ENCODE measurements at places on chromosomes 11 and 22. TPM values are rescaled to one million over a fixed set of nuclear protein-coding genes. Genes with fewer than 3 reads are reported as not detected.

- no peak for DNase-seq
Measured at GRCh38 chr11:97140885-97141494, 751.2 kb downstream of the JRKL start.

DNA sequence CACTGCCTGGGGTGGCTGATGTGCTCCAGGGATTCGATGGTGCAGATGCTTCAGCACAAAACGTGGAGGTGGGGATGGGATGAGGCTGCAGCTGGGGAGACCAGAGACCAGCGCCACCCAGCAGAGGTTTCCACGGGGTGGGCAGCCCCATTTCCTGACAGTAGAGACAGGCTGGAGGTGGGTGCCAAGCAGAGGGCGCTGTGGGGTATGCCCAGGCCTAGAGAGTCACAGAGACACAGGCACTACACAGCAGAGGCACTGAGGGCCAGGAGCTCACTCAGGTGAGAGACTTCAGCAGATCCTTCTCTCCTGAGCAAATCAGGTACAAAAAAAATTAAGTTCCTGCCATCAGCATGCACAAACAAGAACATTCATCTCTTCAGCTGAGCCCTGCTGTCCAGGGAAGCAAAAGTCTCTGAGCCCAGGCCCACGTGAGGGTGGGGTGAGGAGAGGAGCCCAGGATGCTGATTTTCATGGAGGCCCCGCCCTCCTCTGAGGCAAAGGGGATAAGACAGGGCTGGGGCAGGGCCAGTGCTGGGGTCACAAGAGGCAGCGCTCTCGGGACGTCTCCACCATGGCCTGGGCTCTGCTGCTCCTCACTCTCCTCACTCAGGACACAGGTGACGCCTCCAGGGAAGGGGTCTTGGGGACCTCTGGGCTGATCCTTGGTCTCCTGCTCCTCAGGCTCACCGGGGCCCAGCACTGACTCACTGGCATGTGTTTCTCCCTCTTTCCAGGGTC lies 53.1 kb downstream of the GGTLC2 start:
- no peak for DNase-seq

The MCHR1 gene
- polyA plus RNA-seq: 0.16 TPM

The MAPK8IP2 gene
- polyA plus RNA-seq: 0.57 TPM

GRCh38 chr11:103453915-103454709 lies 344.9 kb downstream of the DYNC2H1 start:
- DNase-seq: no peak

The ZBTB16 gene
- 1.1 TPM for polyA plus RNA-seq

The FAT3 gene
- 9.9 TPM for polyA plus RNA-seq

- no peak for DNase-seq
Measured at GRCh38 chr11:35487532-35488078, 37.8 kb downstream of the PAMR1 start.

The OR10W1 gene
- polyA plus RNA-seq: not detected

DNA sequence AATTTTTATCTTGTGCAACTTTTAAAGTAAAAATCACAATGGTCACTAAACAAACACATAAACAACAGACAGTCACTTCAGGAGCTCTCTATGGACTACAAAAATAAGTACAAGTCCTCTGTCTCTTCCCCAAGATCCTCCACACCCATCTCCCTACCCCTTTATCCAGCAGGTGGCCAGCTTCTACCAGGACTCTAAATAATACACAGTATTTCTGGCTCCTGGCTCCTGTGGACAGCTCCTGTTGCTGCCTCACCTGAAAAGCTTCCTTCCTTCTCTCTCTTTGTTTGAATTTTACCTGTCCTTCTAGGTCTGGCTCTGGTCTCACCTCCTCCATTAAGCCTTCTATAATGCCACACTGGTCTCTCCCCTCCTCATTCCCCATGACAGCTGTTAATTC lies 86.1 kb downstream of the CLPB start:
- DNase-seq: no peak

- no peak for DNase-seq
Measured at GRCh38 chr11:120532082-120532831, 20.7 kb downstream of the GRIK4 start.

The OR8G5 gene
- not detected for polyA plus RNA-seq

- DNase-seq: no peak
Measured at GRCh38 chr11:101061606-101062005, 68.0 kb downstream of the PGR start.

- no peak for DNase-seq
Measured at GRCh38 chr11:92601048-92601447, 368.4 kb upstream of the MTNR1B start.

The YPEL4 gene
- 1.7 TPM for polyA plus RNA-seq

Data from right renal cortex interstitium (tissue), 3 donors.